Mammary epithelial cell (primary cell): ENCODE measurements at places on chromosomes 16 and 17.
A peak's percentile ranks its signal among the peaks of the same experiment; 100 is the strongest.

- DNase-seq: no peak
Observed at GRCh38 chr17:74883241-74883745, 10.1 kb downstream of the FADS6 start.

- no peak for DNase-seq
Observed at GRCh38 chr16:78195797-78196196, 96.3 kb downstream of the WWOX start.

DNA sequence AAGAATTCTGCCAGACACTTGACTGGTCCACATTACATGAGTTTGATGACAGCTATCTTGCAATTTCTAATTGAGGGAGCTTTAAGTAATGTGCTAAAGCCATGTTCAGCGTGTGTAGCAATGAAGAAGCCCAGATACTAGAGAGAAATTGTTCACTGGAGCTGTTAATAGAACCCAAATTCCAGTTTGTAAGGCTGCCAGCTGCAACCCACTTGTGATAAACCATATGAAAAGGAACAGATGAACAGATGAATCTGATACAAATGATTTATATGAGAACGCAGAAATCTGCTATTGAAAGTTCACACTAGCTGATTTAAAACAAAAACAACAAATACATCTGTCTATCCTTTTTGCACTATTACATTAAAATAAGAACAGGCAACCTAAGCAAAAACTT lies 6.2 kb downstream of the NACA2 start:
- no peak for DNase-seq

- DNase-seq: no peak
Observed at GRCh38 chr17:55171634-55172328, 93.0 kb upstream of the HLF start.

DNA sequence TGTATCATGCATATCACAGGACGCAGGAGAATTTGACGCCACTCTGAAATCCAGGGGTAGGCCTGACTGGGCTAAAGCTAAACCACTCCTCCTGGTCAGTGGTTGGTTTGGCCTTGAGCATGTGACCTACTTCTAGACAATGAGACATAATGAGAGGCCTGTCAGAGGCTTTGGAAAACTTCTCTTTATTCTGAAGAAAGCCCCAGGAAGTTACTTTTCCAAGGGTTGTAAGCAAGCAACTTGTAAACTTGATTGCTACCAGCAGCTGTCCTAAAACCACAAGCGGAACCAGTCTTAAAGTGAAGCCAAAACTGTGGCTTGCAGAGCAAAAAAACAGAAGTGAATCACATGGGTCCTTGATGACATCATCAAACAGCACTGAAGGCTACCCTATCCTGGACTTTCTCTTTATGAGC lies 138.2 kb upstream of the COX10 start:
- no peak for DNase-seq

- no peak for DNase-seq
Observed at GRCh38 chr17:44105483-44105882, 18.0 kb downstream of the HDAC5 start.

DNA sequence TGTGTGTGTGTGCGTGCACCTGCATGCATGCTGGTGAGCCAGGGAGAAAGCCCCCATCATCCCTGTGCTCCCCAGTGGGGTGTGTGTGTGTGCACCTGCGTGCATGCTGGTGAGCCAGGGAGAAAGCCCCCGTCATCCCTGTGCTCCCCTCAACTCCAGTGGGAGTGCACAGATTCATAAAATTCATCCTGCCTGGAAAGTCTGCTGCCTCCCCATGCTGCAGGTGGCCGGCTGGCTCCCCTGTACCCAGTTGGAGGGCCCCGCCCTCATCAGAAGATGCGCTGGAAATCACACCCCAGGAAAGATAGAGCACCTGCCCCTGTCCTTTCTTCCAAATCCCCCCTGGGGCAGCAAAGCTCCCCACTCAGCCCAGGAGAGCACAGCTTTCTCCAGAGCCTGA lies 84.8 kb upstream of the DOC2B start:
- DNase-seq: no peak

DNA sequence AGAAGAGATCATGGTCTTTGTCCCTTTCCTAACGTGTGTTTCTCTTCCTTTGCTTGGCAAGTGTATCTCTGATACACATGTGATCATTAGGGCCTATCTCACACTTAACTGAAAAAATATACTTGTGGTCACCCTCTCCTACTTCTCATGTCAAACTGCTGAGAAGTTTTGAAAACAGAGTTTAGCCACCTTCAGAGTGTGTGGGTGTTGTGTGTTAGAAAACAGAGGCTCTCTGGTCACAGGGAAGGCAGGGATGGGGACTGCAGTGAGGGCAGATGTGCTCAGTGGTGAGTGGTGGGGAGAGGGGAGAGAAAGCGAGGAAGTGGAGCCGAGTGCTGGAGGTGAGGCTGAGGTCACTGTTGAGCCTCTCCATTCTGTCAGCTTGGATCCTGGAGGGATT lies 29.4 kb downstream of the GRB7 start:
- no peak for DNase-seq

- DNase-seq: peak; percentile 91
Observed at GRCh38 chr16:85173146-85173980, 61.1 kb upstream of the CIBAR2 start.

DNA sequence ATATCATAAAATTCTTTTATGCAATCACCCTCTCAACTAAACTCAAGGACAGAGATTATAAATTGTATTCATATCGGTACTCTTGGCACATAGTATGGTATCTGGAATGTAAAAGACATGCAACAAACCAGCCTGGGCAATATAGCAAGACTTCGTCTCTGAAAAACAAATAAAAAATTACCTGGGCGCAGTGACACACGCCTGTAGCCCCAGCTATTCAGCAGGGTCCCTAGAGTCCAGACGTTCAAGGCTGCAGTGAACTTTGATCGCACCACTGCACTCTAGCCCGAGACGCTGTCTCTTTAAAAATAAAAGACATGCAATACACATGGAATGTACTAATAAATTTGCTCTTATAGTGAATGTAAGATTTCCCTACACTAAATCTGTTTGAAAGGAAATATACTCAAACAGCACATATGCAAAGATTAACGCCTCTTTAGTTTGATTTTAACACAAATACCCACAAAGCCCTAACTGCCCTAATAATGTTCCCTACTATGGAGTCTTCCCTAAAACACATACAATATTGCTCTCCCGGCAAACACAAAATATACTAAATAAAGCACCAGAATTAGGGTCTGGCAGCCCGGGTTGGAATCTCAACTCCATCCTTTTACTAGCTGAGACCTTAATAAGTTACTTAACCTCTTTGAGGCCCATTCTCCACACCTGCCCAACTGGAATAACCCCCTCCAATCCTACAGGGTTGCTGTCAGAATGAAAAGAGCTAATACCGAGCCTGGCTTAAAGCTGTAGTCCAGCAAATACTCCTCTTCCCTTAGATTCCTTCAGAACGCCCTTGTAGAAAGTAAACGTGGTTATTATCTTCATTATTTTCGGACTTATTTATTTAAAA lies 1.2 kb downstream of the ABCA5 start:
- no peak for DNase-seq

DNA sequence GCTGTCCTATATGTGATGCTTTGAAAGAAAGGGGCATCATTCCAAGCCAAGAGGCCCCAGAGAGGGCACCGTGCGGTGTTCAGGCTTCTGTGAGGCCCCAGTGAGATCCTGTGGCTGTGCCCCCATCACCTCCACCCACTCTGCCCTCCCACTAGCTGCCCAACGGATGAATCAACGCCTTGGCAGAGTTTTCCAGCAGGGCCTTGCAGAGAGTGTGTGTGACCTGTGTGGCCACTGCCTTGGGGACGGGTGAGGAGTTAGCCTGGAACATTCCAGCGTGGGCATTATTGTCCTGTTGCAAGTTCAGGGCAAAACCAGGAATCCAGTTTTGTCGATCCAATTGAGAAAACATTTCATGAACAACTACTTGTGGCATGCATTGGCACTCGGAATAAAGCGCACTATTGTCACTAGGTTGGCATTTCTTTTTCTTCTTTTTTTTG lies 53.7 kb downstream of the SF3B3 start:
- DNase-seq: peak; percentile 82

DNA sequence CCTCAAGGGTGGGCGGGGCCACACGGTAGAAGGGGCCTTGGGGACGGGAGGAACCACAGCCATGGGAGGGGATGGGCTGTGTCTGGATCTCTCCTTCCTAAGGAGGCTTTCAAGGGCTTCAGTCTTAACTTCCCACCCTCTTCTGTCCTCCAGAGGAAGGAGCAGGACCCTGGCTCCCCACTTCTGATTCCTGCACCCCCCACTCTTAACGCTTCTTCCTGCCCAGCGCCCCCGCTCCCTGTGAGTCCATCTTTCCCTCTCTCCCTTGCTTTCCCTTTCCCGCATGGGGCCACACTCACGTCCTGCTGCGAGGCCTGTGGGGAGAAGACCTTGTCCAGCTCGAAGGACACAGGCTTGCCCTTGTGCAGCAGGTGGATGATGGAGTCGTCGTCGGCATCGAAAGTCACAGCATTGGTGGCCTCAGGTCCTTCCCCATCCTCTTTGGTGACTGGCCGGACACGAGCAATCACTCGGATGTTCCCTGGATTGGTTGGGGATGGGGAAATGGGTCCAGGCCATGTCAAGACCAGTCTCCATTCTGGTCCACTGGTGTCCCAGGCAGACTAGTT lies 29.7 kb downstream of the KATNB1 start:
- no peak for DNase-seq

DNA sequence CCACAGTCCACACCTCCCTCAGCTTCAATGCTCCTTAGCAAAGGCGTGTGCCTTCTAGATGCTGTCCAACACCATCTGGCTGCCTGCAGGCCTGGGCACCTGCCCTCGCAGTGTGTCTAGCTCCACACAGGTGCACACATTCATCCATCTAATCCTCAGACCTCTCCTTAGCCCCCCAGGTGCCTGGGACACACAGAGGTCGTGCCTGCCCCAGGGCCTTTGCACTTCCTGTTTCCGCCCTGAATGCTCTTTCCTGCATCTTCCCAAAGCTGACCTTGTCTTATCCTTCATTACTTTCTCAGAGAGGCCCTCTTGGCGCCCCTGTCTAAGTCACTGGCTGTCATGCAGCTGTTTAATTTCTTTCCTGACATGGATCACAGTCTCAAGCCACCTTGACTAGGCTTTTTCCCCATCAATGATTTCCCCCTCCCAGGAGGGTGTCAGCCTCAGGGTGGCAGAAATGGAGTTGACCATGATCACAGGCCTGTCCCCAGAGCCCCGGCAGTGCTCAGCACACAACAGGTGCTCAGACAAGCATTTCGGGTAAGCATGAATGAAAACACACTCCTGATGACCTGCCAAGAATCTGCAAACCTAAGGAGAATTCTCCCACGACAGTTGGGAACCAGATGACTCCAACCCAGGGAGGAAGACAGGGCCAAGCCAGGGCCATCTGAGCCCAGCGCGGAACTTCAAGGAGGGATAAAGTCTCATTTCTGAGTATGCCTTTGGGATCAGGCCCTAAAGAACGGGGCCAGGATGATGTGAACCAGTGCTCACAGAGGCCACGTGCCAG lies 76.3 kb downstream of the LITAF start:
- no peak for DNase-seq

GRCh38 chr17:75344666-75345065 lies 55.4 kb upstream of the SLC25A19 start:
- DNase-seq: no peak

DNA sequence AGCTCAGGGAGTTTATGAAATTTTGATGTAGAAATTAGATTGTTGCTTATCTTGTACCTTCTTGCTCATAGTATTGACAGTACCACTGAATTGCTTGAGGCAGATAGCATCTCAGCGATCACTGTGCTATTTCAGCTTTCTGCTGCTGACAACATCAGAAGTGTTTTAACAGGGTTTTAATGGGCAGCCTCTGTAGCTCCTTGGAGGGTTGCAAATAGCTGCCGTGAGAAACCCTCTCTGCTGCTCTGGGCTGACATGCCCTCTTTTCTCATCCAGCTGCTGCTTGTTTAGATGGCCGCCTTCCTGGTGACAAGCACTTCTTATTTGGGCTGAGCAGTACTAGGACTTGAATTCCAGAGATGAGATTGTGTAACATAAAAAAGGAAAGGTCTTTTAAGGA lies 180.2 kb upstream of the TBX2 start:
- no peak for DNase-seq

DNA sequence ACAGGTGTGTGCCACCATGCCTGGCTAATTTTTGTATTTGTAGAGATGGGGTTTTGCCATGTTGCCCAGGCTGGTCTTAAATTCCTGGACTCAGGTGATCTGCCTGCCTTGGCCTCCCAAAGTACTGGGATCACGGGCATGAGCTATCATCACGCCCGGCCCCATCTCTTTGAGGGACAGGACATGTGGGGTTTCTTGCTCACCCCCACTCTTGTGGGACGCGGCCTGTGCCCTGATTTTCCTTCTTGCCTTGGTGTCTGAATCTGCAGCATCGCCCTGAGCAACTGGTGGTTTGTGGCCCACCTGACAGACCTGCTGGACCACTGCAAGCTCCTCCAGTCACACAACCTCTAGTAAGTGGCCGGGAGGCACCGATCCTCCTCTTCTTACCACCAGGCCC lies 25.6 kb downstream of the NUP85 start:
- DNase-seq: no peak

DNA sequence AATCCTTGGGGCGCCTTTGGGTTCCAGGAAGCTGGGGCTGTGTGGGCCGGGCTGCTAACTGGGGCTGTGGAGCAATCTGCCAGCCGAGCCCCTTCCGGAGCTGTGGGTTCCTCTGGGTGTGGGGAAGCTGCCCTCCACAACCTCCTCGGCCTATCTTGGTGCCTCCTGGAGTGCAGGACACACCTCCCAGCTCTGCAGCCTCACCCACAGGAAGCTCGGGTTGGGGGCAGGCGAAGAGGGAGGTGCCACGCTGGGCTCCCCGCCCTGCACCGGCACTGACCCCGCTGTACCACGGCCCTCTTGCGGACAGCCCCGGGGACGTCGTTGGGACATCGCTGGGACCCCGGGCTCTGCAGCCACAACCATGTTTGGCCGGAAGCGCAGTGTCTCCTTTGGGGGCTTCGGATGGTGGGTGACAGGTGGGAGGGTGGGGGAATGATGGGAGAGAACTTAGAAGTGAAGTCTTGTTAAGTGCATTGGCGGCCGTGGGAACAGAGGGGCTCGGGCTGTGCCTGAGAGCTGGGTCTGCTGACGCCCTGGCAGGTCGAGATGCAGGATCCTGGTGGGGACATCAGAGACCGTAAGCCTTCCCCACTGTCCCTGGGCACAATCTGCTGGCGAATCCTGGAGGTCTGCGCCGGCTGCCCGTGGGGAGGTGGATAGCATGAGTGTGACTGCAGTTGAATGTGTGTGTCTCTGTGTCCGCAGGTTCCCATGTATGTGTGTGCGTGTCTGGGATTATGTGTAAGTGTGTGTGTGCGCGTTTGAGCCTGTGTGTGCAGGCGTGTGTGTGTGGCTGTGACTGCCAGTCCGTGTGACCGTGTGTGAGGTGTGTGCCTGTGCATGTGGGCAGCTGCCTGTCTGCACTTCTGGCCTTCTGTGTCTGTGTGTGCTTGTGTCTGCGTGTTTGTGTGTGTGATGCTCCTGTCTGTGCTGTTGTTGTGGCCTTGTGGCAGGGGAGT lies at the start of gene RAP1GAP2:
TSS of gene RAP1GAP2 (plus strand) at position 275 of the 962 bp plus-strand sequence. CDS start at position 365, 90 bp downstream.
- DNase-seq: no peak

- no peak for DNase-seq
Observed at GRCh38 chr16:15751940-15752339, 101.9 kb downstream of the NDE1 start.

- DNase-seq: peak; percentile 65
Observed at GRCh38 chr16:1825864-1826690, 548 bp downstream of the HAGH start.
